ENCODE measurements at places on chromosomes 16 and 17. TPM values are rescaled to one million over a fixed set of nuclear protein-coding genes. Genes with fewer than 3 reads are reported as not detected.
A peak's percentile ranks its signal among the peaks of the same experiment; 100 is the strongest.

Gene TP53TG3F
- 0.57 TPM for total RNA-seq

Gene ZPBP2
- total RNA-seq = not detected

Gene CLEC10A
- total RNA-seq = not detected

Gene KRT9
- 0.62 TPM for total RNA-seq

Gene TLCD1
- total RNA-seq = 6.1 TPM

Gene ZMYND15
- 0.51 TPM for total RNA-seq

Gene HIGD1B
- total RNA-seq = not detected

Gene OVCA2
- 23.0 TPM for total RNA-seq

Gene ARL17A
- total RNA-seq = 29.6 TPM

Gene ABCC11
- total RNA-seq = 0.19 TPM

Gene KRTAP2-1
- not detected for total RNA-seq

DNA sequence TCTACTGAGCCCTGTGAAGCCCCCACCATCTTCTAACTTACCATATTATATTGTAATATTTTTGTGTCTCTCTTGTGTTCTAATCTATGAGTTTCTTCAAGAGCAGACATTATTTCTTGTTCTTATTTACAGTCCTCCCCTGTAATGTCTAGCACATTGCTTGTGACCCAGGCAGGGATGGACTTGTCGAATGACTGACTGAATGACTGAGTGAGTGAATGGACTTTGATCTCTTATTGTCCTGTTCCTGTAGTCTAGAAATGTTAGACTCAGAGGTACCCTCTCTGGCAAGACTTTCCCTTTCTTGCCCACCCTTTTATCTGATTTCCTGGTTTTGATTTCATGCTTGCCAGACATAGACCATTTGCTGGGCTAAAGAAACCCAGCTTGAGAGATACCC lies 35.0 kb upstream of the MED13 start:
- no peak for ATAC-seq

- no peak for ATAC-seq
Measured at GRCh38 chr17:44216173-44216572, 3.3 kb downstream of the UBTF start.

DNA sequence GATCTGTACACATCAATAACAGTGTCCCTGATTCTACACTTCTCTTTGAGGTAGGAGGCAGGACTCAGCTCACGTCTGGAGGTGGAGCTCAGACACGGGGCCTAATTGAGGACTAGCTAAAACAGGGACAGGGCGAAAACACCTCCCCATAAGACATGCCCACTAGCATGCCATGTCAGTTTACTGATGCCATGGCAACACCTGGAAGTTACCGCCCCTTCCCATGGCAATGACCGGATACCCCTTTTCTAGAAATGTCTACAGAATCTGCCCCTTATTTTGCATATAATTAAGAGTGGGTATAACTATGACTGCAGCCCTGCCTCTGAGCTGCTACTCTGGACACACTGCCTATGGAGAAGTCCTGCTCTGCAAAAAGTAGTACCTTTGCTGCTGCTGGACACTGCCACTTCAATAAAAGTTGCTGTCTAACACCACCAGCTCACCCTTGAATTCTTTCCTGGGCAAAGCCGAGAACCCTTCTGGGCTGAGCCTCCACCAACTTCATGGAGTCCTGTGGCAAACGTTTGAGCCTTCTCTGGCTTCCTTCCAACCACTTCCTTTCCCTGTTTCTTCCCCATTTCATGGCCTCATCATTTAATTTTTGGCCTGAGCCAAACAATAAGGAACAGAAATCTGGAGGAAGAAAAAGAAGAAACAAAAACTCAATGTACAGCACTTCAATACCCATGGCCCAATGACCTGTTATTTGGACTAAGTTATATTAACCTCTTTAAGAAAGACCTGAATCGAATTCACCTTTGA lies 21.0 kb downstream of the PHB1 start:
- ATAC-seq = no peak

DNA sequence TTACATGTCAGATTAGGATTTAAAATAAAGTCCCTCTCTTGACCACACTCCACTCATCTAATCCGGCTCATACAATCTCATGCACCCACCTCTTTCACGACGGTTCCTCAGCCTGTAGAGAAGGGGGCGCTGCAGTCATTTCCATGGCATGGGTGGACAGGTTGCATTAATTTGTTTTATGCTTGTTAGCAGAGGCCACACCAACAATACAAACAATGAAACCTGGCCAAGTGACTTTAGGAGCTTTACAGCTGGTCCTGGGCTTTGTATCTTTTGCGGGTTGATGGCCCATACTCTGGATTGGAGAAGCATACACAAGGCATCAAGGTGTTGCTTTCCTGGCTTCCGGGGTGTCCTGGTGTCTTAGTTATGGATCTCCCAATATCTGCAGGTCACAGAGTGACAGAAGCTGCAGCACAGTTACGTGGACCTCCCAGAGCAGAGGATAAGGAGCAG lies 9.7 kb upstream of the SNF8 start:
- peak; percentile 87 for ATAC-seq

DNA sequence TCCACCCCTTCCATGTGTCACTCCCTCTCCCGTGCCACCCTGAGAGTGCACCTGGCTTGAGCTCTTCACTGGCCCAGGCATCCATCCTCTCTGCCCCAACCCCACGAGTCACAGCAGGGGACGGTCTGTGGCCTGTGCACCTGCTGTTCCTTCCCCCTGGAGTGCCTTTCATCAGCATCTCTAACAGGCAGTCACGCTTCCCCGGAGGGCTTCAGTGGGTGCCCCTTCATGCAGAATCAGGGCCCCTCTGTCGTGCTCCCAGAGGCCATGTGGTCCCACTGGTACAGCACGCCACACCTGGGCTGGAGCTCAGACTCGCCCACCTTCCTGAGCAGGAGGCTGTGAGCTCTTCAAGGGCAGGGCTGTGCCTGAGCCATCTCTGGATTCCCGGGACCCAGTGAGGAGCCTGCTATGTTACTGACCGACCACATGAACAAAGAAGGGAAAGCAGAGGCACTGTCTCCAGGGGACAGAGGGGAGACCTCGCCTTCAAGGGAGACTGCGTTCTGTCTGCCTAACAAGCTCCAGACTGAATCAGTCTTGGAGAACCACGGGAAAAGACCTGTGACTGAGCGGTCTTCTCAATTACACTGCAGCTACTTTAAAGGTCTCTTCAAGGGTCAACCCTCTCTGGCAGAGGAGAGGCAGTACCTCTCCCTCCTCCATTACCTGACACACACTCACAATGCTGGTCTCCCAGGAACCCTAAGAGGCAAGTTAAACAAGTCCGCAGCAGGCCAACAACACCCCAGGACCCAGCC lies 78.8 kb upstream of the DOC2B start:
- no peak for ATAC-seq

GRCh38 chr17:74244548-74244947 lies 29.5 kb upstream of the DNAI2 start:
- no peak for ATAC-seq

- peak; percentile 92 for ATAC-seq
Measured at GRCh38 chr16:30378236-30379157, 3.9 kb downstream of the SEPTIN1 start.

DNA sequence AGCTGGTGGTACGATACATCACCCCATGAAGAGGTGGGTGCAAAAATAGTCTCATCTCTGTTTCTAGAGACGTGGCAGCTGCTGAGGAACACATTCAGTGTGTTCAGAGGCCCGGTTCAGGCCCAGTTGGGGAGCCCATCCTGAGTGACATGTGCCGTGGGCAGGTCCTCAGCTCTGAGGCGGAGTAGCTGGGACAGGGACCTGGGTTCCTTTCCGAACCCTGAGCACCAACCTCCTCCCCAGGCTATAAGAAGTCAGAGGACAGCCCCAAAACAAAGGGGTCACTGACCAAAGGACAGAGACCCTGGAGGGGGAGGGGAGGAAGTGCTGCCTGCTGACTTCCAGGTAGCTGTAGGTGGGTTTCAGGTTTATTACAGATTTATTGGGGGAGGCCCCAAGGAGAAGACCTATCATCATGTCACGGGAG lies 5.1 kb downstream of the LDHD start:
- ATAC-seq = peak; percentile 9

GRCh38 chr16:78134944-78135619 lies 35.6 kb downstream of the WWOX start:
- no peak for ATAC-seq

DNA sequence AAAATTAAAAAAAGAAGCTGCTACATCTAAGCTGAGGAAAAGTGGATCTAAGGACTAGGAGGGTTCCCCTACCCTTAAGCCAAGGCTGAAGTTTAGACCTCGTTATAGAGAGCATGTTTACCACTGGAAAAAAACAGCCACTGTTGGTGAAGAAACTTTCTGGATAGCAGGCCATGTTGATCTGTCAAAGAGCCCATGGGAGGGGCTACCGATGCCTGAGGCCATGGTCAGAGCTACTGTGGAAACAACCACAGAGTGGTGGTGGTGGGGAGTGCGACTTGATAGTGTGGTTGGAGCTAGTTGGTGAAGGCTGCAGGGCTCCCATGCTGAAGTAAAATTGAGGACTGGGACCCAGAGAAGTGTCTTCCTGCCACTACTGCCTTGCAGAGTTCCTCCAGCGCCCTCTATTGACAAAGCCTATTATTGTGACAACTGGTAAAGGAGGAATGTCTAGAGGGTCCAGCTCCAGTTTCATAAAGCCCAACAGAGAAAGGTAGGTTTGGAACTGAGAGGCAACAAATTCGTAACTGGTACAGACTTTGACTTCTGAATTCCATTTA lies 12.7 kb upstream of the FAM20A start:
- ATAC-seq = no peak

DNA sequence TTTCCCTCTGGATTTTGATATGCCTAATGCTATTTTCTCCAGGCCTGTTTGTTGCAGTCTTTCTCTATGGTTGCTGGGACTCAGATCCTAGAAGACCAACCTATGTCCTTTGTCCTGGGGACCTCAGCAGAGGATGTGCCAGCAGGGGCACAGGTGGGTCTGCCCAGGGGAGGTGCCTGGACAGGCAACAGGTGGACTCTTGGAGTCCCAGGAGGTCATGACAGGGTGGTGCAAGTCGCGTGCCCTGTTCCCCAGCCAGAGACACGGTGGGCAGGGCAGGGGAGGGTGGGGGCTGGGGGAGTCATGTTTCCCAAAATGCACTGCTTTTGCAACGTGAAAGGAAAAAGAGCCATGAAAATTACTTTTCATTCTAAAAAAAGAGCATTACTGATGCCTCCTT lies 26.3 kb upstream of the PLLP start:
- no peak for ATAC-seq

DNA sequence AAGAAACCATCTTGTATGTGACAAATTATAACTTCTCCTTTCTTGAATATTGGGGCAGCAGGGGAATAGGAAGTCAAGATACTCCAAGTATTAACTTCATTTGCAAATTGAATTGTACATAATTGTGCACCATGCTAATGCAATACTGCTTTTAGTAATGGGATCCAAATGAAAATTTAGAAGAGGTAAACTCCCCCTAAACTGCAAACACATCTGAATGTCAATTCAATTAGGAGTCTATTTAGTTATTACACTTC lies 4.5 kb downstream of the STAT5B start:
- ATAC-seq = no peak

- no peak for ATAC-seq
Measured at GRCh38 chr16:29744541-29745101, 1.2 kb downstream of the C16orf54 start.

DNA sequence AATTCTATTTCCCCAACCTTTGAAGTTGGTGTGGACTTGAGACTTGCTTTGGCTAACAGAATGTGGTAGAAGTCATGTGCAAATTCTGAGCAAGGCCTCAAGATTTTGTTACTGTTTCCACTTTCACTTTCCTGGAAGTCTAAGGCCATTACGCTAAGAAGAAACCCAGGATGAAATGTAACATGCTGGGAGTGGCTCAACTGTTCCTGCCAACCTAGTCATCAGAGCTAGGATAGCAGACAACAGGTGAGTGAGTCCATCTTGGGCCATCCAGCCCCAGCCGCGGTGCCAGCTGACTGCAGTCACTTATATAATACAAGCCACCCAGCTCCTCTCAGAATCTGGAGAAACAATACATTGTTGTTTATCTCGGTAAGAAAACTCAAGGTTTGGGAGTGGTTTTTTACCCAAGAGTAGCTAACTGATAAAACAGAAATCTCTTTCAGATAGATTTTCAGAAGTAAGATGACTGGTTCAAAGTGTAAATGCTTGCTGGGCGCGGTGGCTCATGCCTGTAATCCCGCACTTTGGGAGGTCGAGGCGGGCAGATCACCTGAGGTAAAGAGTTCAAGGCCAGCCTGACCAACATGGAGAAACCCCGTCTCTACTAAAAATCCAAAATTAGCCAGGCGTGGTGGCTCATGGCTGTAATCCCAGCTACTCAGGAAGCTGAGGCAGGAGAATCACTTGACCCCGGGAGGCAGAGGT lies 10.7 kb upstream of the STX4 start:
- no peak for ATAC-seq

GRCh38 chr16:88395669-88396584 lies 13.2 kb downstream of the ZNF469 start:
- no peak for ATAC-seq

DNA sequence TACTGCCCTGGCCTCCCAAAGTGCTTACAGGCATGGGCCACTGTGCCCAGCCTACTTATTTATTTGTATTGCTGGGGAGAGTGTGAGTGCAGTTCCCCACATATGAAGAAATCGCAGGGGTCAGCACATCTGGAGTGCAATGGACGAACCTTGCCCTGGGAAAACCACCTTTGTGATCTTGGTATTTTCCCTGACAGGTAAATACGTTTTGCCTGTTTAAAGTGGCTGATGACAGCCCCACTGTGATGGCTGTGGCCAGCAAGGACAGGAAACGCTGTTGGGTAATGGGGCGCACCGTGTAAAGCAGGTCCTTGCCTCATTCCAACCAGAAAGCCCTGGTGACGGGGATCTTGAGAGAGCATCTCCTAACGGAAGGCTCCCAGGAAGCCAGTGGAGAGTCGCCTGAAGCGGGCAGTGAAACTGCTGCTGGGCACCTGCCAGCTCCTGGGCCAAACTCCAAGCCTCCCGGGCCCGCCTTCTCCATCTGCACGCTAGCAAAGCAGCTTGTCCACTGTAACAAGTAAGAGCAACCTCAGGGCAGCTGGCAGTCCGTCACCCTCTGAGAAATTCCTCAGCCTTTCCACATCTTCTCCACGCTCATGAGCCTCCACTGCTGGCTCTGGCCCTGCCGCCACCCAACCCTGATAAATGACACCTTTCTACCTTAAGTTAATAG lies 17.5 kb downstream of the EMC8 start:
- peak; percentile 32 for ATAC-seq

DNA sequence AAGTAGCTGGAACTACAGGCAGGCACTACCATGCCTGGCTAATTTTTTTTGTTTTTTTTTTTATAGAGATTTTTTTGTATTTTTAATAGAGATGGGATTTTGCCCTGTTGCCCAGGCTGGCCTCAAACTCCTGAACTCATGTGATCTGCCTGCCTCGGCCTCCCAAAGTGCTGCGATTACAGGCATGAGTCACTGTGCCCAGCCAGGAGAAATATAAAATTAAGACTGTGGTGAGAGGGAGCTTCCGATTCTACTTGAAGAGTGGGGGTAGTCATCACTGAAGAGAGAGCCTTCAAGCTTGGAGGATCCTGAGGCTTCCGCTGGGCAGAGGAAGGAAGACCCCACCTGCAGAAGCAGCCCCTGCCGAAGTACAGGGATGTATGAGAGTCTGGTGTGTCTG lies 34.4 kb upstream of the RGS9 start:
- no peak for ATAC-seq

DNA sequence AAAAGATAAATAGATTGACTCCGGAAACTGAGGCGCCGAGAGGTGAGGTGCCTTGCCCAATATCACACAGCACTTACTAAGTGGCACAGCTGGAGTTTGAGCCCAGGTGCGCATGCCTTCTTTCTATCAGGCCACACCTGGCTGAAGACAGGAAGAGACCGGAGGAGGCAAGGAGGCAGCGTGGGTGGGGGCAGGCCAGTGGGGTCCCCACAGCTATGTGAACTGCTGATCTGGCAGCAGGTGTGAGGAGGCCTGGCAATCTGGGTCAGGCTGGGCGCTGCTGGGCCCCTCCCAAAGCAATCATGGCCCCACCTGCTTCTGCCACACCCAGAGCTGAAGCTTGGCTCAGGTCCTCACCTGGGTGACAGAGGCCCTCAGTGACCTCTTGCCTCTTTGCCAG lies 1.9 kb upstream of the GDPD3 start:
- no peak for ATAC-seq

Data from motor neuron (in vitro differentiated cells).